Stimulated activated CD4-positive, alpha-beta T cell treated with anti-CD3 and anti-CD28 coated beads, Interleukin-15, amount 100 ng/mL, for 48 hours (primary cell): ENCODE measurements at places on chromosomes 12 and 14.

DNA sequence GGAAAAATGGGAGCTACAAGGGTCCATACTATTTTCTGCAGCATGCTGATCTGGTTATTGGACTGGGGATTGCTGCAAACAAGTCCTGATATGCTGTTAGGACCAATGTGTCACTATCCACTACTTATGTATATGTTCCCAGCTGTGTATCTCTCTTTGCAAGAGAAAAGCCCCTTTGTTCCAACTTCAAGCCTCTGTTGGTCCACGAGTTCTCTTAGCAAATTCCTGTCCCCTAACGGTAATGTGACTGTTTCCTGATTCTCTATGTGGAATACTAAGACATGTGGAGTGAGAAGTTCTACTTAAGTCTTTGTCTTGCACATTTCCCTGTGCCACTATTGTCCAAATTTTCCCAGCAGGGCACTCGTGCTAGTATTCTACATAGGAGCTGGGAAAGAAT is 557.7 kb downstream of the FSCB start:
- DNase-seq: no peak

GRCh38 chr14:96754162-96754844 is 42.9 kb upstream of the VRK1 start:
- no peak for DNase-seq

- DNase-seq: no peak
These were observed 461.0 kb downstream of the GXYLT1 start for GRCh38 chr12:41683513-41684240.

DNA sequence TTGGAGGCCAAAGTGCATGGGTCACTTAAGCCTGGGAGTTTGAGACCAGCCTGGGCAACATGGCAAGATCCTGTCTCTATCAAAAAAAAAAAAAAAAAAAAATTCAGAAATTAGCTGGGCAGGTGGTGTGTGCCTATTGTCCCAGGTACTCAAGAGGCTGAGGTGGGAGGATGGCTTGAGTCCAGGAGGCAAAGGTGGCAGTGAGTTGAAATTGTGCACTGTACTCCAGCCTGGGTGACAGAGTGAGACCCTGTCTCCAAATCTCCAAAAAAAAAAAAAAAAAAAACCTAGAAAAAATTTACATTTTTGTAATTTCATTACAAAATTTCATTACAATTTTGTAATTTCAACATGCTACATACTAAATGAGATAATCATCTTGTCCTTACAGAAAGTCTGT is 42.7 kb downstream of the SYNE2 start:
- no peak for DNase-seq

GRCh38 chr12:121214855-121215745 is 5.2 kb downstream of the P2RX4 start:
- DNase-seq: no peak

GRCh38 chr14:93903342-93904184 is 23.6 kb upstream of the FAM181A start:
- no peak for DNase-seq

- no peak for DNase-seq
These were observed 1.6 kb downstream of the PAPLN start for GRCh38 chr14:73238941-73239340.

GRCh38 chr12:122421187-122421820 is 1.2 kb downstream of the CLIP1 start:
- DNase-seq: no peak

DNA sequence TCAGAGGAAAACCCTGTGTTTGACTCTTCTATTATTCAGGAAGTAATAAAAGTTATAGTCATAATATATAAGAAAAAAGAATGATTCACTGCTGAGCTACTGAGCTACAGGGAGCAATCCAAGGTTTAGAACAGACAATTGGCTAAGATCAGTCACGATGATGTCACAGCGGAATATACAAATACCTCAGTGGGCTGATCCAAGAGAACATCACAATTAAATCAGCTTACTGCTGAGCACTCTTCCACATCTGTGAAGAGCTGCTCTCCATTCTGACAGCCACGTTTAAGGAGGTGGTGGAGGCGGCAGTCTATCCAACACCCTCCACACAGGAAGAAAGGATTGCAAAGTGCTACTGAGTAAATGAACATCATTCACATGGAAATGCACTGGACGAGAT is 271.0 kb downstream of the APAF1 start:
- DNase-seq: no peak

DNA sequence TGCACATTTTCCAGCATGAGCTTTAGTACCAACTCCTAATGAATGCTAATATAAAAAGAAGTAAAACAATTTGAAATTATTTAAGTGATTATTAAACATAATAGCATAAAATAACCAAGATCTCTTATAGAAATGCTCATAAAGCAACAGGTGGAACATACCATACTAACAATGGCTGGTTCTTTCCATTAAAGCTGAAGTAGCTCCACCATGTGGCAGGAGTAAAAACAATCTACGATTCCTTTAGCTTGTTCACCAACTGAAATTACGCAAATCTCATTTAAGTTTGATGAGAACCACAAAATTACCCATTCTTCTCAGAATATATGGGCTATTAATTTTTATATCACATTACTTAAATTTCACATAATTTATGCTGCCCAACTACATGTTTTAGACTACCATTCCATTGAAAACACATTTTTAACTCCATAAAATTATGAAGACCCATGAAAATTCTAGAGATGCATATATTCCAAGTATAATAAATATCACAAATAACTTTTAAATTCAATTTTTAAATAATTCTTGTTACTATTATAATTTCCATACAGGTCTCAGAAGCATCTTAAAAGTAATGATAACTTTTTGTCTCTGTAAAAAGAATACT is 213.6 kb downstream of the DAD1 start:
- DNase-seq: no peak

- peak; percentile 62 for DNase-seq
These were observed at the start of the genes DDX54 and RITA1 for GRCh38 chr12:113185180-113186032. Gene DDX54 (minus strand): TSS chr12:113185478. CDS start chr12:113185451, 27 bp downstream. Gene RITA1 (plus strand): TSS chr12:113185721. CDS start chr12:113186747, 1,026 bp downstream.

DNA sequence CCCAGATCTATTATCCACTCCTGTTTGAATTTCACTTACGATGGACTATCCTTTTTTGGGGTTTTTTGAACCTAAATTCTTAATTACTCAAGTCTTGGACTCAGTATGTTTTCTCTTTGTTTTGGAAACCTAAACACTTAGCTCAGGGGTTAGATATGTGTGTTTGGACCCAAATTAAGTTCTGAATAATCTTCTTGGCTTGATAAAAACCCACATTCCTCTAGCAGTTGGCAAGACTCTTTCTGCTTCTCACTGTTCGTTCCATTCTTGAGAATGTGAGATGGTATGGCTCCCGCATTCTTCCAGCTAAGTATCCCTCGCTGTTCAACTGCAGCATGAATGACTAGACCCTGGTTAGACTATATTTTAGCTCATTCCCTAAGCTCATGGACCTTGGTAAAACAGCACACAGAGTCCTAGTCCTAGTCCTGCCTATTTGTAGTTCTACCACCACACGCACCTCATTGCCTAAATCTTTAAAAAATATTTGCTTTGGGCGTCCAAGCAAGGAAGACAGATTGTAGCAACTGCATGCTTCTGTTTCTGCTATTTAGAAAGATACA is 860.0 kb downstream of the RPS29 start:
- DNase-seq: no peak

- no peak for DNase-seq
These were observed 58.2 kb upstream of the STRN3 start for GRCh38 chr14:31084385-31084784.

DNA sequence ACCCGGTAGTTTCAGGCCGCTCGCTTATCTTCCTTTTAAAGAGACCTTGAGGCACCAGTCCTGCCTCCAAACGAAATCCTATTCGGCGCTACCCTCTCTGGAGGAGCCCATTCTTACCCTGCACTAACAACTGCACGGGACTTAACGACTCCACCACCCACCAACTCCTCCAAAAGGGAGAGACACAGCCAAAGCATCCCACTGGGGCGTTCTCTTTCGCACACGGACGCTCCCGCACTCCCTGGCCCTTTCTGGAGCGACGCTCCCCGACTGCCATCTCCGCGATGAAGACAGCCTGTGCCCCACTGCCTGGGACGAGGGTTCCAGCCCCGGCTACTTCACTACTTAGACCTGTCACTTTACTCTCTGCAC is 650 bp downstream of the GALC start:
- DNase-seq: no peak

GRCh38 chr12:75954749-75955148 is 76.8 kb downstream of the PHLDA1 start:
- no peak for DNase-seq

GRCh38 chr12:26128168-26128567 is 3.3 kb upstream of the BHLHE41 start:
- no peak for DNase-seq

DNA sequence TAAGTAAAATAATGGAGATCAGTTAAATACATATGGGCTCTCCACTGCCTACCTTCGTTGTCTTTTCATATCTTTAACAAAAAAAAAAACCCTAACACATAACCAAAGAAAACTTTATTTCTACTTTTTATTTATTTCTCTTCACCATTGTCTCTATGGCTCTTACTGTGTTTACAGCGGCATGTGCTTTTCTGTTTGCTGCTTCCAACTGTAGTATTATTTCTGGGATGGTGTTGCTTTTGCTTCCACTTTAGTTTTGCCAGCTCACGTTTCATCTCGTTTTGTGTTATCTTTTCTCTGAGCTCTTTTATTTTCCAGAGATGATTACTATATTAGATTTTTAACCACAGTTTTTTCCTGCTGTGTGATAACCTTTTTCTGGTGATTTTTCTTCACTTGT is 46.1 kb downstream of the KTN1 start:
- DNase-seq: no peak

DNA sequence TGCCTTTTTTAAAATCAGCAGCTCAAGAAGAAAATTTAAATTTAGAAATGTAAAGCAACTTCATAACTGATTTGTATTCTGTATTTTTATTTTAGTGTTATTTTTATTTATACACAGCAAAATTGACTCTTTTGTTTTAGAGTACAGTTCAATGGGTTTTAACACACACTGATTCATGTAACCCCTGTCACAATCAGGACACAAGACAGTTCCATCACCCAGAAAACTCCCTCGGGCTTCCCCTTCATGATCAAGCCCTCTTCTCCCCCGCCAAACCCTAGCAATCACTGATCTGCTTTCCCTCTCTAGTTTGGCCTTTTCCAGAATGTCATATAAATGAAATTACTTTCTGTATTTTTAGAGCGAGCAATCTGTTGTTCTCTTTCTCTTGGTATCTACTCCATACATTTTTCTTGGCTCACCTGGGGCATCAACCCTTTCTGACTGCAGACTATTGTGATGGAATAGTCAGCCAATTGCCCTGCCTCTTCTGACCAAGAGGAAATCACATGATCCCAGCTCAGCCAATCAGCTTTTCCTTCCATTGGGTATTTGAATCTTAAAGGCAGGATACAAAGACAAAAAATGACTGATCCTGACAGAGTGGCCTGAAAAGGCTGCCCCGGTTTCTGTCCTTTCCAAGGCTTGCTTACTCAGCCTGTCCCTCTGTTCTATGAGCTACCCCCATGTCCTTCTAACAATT is 5.3 kb downstream of the SLC5A8 start:
- no peak for DNase-seq

DNA sequence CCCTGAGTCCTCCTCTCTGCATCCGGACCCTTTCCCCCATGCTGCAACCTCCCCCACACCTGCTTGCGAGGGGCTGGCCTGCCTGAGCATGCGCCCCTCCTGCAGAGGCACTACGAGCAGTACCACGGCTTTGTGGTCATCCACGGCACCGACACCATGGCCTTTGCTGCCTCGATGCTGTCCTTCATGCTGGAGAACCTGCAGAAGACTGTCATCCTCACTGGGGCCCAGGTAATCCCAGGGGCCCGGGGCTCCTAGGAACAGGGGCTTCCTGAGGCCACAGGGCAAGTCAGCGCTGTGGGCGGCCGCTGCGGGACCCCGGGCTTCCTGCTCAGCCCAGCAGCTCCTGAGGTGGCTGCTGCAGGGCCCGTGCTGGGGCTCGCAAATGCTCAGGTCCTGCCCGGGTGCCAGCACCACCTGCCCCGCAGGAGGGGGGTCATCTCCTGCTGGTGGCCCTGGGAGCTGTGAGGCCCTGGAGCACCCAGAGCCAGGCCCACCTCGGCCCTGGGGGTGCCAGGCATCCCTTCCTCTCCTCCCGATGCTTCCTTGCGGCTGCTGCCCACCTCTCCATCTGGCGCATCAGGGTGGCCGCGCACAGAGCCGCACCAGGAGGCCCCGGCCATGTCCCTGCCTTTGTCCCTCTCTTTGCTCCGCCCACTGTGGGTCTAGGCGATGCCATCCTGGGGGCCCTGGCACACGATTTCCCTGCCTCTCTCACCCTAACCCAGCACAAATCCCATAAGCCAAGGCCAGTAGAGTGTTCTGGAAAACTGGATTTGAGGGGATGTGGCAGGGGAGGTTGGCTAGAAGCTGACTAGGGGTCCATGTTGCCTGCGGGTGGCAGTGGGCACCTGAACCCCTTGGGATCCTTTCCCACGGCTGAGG is 10.2 kb downstream of the ASPG start:
- DNase-seq: no peak

- DNase-seq: no peak
These were observed 24.1 kb downstream of the NTF3 start for GRCh38 chr12:5456030-5456429.

GRCh38 chr12:5396541-5396940 is 35.4 kb upstream of the NTF3 start:
- no peak for DNase-seq

- DNase-seq: no peak
These were observed 52.1 kb downstream of the DERA start for GRCh38 chr12:15963271-15963670.

DNA sequence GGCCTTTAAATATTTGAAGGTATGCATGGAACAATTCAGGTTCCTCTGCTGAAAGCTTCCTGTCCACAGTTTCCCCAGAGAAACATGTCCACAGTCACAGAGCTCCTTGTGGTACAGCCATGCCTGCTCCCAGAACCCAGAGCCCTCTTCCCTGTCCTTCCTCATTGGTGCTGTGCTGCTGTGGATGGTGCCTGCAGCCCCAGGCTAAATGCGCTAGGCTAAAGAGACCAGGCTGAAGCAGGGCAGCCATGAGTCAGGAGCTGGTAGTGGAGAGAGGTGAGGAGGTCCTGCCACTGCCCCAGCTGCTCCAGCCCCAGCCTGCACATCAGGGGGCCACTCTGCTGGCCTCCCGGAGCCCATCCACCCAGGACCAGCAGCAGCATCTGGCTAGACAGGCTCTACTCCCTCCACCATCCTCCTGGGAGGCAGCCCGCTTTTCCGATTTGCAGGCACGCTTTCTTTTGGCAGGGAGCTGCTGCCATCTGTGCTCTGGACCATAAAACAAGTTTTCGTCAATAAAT is 65.4 kb upstream of the DDX11 start:
- no peak for DNase-seq

- no peak for DNase-seq
These were observed 747 bp downstream of the HSPB8 start for GRCh38 chr12:119179335-119180021.

DNA sequence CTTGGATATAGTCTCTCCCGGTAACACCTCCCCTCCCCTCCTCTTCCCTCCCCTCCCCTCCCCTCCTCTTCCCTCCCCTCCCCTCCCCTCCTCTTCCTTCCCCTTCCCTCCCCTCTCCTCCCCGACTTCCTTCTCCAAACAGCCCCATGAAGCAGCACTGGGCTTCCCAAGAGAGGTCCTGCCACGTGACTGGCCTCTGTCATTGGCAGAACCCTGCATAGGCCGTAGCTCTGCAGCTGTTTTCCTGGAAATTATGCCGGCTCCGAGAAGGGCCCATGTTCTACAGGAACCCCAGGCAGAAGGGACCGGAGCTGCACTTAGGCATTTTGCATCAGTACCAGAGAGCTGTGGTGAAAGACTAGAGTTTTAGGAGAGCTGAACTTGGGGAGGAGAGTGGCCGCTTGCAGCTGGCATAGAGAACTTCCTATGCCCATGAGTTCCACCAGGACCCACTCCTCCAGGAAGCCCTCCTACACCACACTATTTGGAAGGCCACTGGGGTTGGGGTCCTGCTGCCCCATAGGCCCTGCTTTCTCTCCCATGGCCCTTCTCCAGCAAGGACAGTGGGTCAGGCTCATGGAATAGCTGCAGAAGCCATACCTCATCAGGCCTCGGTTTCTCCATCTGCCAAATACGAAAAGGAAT is 5.1 kb upstream of the TNFAIP2 start:
- no peak for DNase-seq
